Activated T-helper 1 cell treated with anti-CD3 and anti-CD28 coated beads, Interleukin-2, amount 50 U/mL, for 16 hours (primary cell): ENCODE measurements at places on chromosomes 11 and 22.
A peak's percentile ranks its signal among the peaks of the same experiment; 100 is the strongest.

DNA sequence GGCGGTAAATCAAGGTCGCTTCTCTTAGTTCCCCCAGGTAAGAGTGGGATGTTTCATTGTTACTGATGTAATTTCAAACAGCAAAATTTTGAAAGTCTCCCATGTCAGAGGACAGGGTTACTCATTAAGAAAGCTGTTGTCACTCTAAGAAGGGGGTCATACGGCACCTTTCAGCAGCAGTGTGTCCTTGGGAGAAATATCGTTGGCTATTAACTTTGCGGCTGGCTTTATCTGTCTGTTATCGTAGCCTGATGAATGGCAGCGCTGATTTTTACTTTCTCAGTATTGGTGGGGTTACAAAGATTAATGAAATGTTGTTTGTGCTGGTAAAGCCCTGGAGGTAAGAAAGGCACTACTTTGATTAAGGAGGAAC lies 27.5 kb upstream of the FBXO3 start:
- DNase-seq = no peak

DNA sequence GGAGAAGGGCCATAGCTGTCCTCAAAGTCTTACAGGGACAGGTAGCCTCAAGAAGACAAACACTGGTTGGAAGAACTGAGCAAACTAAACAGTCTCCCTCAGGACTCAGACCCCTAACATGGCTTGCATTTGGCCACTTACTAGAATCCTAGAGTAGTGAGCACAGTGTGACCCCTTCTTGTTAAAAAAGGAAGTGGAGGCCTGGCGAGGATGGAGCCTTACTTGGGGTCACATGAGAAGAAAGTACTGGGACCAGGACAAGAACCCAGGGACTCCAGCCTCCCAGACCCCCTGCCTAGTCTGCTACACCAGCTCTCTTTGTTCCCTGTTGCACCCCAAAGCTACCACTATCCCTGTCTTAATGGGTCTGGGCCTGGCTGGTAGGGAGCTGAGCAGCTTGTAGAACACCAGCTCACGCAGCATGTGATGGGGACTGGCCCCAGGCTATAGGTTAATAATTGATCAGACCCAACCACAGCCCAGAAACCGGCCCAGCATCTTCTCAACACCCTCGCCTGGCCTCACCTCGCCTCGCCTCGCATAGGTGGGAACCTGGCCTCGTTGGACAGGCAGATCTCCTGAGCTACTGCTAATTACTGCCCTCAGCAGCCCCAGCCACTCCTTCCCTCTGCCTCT lies 17.6 kb downstream of the DGAT2 start:
- DNase-seq = no peak

- no peak for DNase-seq
Measured at GRCh38 chr11:131696690-131697089, 326.3 kb downstream of the NTM start.

- no peak for DNase-seq
Measured at GRCh38 chr22:27740202-27740748, 61.3 kb downstream of the MN1 start.

GRCh38 chr11:73203322-73203721 lies 14.8 kb upstream of the P2RY2 start:
- DNase-seq = no peak

DNA sequence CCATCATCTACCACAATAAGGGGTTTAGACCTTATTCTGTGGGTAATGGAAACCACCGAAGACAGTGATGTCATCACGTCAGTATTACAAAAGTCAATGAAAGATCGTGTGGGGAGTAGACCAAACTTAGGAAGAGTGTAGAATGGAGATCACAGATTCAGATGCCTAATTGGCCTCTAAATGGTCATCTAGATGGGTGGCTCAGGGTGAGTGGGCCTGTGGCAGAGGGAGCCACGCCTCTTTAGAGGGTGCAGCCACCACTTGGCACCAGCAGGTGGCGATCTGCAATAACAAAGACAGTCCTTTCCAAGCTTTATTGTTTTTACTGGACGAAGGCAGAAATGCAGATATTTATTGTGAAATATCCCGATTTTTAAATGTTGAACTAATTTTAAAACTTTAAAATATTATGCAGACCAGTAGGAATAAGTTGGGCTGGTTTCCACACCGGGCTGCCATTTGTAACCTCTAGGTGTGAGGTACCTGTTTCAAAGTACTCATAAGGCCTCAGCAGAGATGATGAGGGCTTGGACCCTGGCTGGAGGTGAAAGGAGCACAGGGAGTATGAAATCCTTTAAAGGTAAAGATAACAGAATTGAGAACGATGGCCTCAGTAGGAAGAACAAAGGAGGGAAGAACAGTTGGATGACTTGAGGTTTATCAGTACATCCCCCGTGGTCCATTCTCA lies 222.0 kb downstream of the DBX1 start:
- no peak for DNase-seq

DNA sequence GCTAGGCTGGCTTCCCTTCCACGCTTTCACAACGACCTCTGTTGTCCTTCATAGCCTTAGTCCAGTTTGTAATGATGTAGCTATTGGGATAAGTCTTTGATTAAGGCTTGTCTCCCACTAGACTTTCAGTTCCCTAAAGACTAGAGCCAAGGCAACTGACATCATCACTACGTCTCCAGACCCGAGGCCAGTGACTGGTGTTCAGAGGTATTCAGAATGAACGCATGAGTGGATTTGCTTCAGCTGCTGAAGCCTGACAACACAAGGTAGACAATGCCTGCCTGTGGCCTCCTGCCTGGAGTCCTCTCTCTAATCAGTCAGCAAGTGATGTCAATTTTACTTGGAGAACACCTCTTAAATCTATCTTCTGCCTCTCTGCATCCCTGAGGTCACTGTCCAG lies 13.6 kb downstream of the EFCAB6 start:
- no peak for DNase-seq

DNA sequence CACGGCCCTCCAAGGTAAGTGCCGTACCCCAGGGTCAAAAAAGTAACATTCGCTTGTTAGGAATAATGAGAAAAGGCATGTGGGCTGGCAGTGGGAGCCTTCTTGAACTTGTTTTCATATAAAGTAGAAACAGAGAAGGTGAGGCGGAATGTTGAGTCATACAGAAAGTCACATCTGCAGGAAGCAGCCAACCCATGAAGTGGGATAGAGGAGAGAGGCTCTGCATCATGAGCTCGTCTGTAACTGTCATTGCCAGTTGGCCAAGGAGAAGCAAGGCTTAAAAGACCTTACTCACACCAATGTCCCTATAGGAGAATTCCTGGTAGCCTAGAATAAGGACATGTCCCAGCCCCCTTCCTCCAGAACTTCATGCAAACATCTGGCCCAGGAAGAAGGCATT lies 253.3 kb downstream of the BUD13 start:
- DNase-seq = no peak

GRCh38 chr22:19069451-19069850 lies 52.8 kb downstream of the DGCR2 start:
- no peak for DNase-seq

DNA sequence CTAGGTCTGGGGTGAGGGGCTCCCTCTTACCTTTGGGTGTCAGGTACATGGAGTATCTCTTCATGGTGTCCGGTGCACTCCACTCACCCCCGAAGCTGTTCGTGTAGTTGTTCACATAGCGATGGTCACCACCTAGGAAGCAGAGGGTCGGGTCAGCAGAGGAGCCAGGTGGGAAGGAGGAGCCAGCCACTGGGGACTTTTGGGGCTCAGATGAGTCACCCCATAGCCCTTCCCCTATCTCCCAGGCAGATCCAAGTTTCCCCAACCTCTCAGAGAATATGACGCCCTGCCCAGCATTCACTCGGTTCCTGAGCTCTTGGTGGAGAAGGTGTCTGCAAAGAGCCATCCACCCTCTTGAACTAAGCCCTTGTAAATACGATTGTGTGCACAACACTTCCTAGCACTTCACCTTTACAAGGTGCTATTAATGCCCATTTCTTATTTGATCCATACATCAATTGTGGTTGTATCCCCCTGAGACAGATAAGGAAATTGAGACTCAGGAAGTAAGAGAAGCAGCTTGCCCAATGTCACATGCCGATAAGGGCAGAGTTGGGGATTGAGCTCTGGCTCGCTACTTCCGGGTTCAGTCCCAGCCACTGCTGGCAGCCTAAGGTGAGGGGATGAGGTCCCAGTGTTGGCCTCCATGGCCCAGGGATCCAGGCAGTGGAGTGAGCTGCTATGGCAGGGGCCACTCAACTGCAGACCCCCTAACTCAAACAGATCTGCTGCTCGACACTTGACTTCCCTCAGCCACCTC lies 14.8 kb downstream of the TRIM29 start:
- DNase-seq = no peak

DNA sequence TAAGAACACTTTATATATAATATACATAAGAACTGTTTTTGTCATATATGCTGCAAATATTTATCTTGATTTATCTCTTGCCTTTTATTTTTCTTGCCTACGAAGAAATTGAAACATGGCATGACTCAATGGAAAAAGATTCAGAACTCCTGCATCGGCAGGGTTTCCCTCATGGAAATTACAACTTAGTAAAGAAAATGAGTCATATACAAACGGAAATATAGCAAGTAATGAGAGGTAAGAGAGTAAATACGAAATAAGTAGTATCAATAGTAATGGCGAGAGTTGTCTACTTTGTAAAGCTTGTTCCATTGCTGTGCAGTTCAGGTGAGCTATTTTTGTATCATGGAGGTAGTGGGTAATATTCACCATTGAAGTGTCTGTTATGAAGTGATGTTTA lies 350.4 kb downstream of the DDX10 start:
- no peak for DNase-seq

- DNase-seq = no peak
Measured at GRCh38 chr11:95445746-95446333, 214.8 kb upstream of the SESN3 start.

DNA sequence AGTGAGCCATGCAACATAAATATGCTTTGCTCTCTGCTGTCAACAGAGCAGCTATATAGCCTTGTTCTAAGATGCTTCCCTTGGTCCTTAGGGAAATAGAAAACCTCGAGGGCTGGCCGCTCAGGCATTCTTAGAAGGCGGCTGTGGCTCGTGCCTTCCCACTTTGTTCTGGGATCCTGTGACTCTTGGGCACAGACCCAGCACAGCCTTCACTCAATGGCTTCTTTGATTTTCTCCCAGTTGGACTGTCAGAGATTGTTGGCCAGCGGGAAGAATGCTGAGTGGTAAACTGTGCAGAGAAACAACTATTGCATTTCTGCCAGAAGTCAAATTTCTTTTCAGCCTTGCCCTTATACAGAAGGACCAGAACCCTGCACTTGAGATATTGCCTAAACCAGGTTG lies 9.5 kb upstream of the MICAL2 start:
- DNase-seq = no peak

DNA sequence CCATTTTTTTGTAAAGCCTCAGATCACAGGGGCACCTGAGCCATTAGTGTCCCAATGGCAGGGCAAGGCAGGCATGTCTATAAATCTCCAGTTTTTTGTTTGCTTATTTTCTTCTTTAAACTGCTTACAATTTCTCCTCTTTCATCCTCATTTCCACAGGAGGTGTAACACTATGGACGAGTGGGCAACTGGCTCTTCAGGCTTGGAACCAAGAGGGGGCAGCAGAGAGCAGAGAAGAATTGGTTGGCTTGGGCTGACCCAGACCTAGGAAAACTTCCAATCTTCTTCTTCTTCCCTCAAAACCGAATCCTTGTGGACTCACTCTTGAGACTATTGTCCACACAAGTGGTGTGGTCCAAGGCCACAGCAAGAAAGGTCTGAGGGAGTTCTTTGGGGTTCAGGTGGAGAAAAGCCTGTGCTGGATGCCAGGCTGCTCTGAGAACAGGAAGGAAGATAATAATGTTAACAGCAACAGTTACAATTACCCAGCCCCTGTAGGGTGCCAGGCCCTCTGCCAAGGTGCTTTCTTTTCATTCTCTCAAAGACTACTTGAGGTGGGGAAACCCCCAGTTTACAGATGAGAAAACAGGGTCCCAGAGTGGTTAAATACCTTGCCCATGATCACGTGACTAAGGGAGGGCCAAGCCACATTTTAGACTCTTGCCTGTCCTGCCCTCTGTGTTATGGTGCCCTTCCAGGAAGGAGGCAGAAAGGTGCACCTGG lies 70.7 kb upstream of the E2F8 start:
- no peak for DNase-seq

DNA sequence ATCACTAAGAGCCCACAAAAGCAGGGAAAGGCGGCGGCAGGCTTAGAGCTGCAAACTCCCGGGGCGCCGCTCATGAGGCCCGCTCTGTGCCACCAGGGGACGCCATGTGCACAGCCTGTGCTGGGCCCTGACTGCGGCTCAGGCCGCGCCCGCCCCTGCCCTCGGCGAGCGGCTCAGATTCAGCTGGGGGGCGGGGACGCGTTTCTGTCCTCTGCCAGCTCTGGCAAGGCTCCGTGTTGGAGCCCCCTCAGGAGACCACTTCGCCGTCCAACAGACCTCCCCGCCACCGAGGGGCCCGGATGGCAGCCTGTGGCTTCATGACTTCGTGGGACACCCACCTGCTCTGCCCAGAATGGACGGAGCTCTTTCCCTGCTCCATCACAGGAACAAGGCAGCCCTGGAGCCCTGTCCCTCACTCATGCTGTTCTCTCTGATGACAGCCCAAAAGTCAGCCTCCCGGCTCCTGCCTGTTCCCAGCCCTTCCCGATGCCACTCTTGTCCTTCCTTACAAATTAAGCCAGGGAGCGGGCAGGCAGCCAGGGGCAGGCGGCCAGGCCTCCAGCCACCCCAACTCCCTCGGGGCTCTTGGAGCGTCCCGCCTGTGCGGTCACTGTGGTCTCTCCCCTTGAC lies 69.1 kb downstream of the NAT10 start:
- DNase-seq = peak; percentile 65

GRCh38 chr11:93525601-93526345 lies 17.4 kb downstream of the SMCO4 start:
- no peak for DNase-seq

- DNase-seq = no peak
Measured at GRCh38 chr22:47402876-47403525, 640.6 kb downstream of the TBC1D22A start.

- no peak for DNase-seq
Measured at GRCh38 chr11:73091521-73092305, 50.4 kb downstream of the FCHSD2 start.

- no peak for DNase-seq
Measured at GRCh38 chr11:18264677-18265555, 1.1 kb upstream of the SAA1 start.

GRCh38 chr11:27263986-27264385 lies 99.0 kb downstream of the CCDC34 start:
- no peak for DNase-seq

DNA sequence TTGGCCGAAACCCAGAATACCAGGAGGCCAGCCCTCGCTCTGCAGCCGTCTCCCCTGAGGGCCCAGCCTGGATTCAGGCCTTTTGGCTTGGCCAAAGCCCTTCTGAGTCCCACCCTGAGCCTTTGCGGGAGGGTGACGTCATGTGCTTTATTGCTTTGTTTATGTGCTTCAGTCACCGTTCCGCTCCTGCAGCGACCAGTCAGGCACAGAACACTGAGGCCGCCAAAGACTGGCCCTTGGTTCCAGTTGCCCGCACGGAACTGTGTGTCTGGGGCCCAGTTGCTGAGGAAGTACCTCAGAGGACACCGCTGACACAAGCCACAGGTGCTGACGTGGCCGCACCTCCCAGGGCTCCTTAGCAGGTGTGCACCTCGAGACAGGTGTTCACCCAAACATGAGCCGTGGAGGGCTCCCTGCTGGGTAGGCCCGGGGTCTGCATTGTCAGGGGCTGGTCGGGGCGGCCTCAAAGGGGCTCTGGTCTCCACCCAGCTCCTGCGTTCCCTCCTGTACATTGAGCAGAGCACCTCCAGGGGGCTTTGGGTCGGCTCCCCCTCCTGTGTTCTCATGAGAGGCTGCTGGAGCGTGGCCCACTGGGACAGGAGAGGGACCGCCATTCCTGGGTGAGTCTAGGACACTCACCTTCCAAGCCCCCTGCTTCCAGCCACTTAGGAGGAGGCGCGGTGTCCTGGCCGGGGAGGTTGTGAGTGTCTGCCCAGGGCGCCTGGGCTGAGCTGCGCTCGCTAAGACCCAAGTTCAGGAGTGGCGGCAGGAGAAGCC lies 376.8 kb downstream of the TBC1D22A start:
- DNase-seq = no peak

GRCh38 chr11:45106440-45106839 lies 40.0 kb upstream of the PRDM11 start:
- no peak for DNase-seq
